Ammon's horn (tissue), 1 donor: ENCODE measurements at places on chromosomes 12 and 14.

DNA sequence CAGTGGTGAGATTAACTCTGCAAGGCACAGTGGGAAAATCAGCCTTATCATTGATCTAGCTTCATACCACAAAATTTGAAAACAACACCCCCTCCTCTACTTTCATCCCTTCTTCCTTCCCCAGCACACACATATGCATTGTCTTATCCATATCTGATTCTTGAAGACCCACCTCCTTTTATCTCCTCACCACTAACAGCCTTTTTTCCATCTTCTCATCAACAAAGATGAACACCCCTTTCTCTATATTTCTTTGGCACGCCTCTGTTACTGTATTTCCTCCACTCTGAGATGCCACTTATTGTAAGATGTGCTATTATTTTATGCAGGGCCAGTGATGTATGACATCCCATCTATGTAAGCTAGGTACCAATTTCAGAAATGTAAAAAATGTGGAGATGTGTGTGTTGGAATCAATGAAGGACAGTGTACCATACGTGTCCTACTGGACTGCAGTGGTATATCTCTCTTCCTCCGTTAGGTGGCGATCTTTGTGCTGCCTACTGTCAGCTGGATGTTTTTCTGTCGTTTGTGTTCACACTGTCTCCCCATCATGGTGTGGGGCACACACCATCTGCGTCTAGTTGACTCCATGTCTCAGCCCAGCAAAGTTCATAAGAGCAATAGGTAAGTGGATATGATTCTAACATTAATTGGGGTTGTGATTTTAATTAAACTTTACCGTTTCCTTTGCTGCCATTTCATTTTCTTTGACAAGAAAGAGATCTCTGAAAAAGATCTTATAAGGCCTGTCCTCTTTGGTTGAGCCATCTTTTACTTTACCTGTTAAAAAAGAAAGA, 24.0 kb downstream of the CCDC38 start:
- peak; percentile 83 for DNase-seq

DNA sequence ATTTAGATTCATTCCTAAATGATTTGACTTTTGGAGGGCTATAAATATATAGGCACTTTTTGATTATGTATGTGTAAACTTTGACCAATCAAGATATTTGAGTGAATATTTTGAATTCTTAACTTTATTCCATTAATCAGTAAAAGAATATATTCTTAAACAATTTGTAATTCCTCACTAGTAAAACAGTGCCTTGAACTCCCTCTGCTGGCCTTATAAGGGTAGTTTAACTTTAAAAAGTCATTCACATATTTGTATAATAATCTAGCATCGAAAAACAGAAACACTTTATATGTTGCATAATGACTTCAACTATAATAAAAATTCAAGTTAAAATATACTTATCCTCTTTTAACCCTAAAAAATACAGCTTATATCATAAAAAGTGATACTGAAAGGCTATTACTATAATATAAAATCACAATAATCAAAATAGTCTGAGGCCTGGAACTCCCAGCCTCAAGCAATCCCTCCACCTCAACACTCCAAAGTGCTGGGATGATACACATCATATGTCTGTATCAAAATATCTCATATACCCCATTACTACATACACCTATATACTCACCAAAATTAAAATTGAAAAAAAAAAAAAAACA, 31.2 kb downstream of the CCDC59 start:
- DNase-seq, result peak; percentile 42

DNA sequence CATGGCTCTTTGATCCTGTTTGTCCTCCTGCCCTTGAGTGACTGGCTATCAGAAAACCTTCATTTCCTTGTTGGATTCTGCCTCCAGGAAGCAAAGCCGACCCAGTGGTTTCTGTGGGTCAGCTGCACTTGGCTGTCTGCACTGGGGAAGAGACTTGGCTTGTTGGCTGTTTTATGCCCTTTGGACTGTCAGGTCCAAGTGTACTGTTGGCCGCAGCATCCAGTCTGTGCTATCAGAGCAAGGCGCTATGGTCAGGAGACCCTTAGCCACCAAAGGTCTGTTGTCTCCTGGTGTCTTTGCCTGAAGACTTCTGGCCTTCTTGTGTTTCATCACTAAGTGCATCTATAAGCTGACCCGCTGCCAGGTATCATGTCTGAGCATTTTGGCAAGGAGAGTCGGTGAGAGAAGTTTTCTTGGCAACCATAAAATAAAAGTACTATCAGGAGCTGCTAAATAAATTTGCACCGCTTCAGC, 177.4 kb upstream of the HIF1A start:
- DNase-seq, result no peak

- DNase-seq, result no peak
Observed at GRCh38 chr12:2058837-2059236, 6.0 kb downstream of the CACNA1C start.

- DNase-seq, result no peak
Observed at GRCh38 chr14:97401714-97402113, 604.5 kb downstream of the VRK1 start.

DNA sequence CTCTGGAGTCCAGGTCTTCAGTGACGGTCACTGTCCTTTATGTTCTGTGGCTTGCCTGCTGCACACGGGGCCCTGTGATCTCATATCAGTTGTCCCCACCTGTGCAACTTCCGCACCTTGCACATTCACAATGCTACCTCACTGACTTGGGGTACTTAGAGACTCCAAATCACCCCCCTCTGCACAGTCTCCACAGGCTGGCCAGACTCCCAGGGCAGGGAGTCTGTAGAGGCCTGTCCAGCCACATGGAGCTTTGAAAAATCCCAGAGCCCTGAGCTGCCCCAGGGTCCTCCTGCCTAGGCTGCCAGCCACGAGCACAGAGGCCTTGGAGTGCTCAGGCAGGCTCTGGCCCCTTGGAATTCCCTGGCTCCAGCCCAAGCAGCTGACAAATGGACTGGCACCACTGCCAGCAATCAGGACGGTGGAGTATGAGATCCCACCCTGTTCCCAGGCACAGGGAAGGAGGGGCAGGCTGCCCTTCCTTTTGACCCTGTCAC, 26.4 kb downstream of the CMKLR1 start:
- peak; percentile 39 for DNase-seq

DNA sequence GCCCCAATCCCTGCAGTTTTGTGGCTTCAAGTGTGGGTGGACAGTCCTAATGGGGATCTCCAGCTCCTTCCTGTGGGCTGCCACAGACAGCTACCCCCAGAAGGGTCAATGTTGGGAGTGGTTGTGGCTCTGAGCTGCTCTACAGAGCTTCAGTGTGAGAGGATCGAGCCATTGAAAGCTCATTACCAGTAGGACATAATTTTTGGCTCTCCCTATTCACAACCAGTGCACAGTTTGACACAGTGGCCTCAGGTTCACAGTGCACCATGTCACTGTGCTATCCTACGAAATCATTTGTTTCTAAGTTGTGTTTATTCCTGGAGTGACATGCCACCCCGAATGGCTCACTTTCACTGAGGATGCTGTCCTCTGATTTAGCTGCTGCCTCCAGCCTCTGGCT, 22.8 kb downstream of the TMBIM6 start:
- no peak for DNase-seq

- DNase-seq, result no peak
Observed at GRCh38 chr12:125518074-125518473, 452.8 kb downstream of the AACS start.

- no peak for DNase-seq
Observed at GRCh38 chr12:57404966-57405640, 25.7 kb downstream of the R3HDM2 start.

DNA sequence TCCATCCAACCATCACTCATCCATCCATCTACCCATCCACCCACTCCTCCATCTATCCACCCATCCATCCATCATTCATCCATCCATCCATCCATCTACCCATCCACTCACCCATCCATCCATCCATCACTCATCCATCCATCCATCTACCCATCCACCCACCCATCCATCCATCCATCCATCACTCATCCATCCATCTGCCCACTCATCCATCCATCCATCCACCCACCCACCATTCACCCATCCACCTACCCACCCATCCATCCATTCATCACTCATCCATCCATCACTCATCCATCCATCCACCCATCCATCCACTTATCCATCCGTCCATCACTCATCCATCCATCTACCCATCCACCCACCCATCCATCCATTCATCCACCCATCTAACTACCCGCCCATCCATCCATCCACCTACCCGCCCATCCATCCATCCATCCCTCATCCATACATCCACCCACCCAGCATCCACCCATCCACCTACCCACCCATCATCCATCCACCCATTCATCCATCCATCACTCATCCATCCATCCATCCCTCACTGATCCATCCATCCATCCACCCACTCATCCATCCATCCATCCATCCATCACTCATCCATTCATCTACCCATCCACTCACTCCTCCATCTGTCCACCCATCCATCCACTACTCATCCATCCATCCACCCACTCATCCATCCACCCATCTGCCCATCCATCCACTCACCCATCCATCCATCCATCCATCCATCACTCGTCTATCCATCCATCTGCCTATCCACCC, 24.1 kb downstream of the TRPV4 start:
- no peak for DNase-seq

- DNase-seq, result no peak
Observed at GRCh38 chr14:89258728-89259273, 158.2 kb downstream of the FOXN3 start.

- DNase-seq, result no peak
Observed at GRCh38 chr12:70255311-70255710, 12.1 kb downstream of the CNOT2 start.

GRCh38 chr14:50801706-50802105, 29.3 kb downstream of the NIN start:
- DNase-seq, result no peak

- DNase-seq, result no peak
Observed at GRCh38 chr12:89984846-89985245, 276.2 kb upstream of the ATP2B1 start.
